Midbrain (tissue), 1 donor: ENCODE measurements at places on chromosomes 7 and 10.

- DNase-seq, result no peak
Measured at GRCh38 chr7:23205909-23206767, 24.3 kb downstream of the NUP42 start.

GRCh38 chr10:126421756-126422256 is 33.5 kb upstream of the ADAM12 start:
- peak; percentile 30 for DNase-seq

DNA sequence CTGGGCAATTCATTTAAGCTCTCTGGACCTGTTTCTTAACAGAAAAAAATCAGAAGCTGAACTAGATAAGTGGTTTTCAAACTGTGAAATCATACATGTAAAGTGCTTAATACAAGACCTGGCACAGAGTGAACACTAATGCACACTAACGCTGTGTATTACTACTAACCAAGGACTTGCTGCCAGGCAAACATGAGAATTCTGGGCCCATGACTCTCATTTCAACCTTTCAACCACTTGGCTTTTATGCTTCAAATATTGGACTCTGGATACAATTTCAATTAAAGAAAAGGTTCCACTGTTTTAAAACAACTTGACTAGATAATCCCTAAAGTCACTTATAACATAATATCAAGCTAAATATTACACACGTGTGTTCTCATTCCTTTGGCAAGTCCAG is 73.4 kb downstream of the SRPK2 start:
- no peak for DNase-seq

DNA sequence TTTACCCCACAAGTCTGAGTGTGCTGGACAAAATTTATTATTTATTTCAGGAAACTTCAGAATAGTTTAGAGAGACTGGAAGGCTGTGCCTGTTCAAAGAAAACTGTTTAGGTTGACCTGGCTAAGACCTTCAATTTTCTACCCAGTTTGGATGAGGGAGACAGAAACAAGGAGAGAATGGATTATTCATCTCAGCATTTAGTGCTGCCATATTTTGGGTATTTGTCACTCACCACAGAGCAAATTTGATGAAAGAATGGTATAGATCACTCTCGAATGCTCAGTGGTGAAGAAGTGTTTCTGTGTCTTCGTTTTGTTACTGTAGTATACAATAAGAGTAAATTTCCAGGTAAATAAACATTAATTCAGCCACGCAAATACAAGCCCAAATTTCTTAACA is 71.8 kb downstream of the SEMA3C start:
- DNase-seq, result no peak

- DNase-seq, result peak; percentile 86
Measured at GRCh38 chr7:142632271-142633134, 116.8 kb upstream of the PRSS1 start.
